ENCODE measurements at places on chromosomes 6 and 20. TPM values are rescaled to one million over a fixed set of nuclear protein-coding genes. Genes with fewer than 3 reads are reported as not detected.

The SLC2A4RG gene
- total RNA-seq = 49.9 TPM

The BACH2 gene
- total RNA-seq = 22.2 TPM

The GTSF1L gene
- not detected for total RNA-seq

The ZNF831 gene
- 0.57 TPM for total RNA-seq

The ASIP gene
- not detected for total RNA-seq

The MUC21 gene
- not detected for total RNA-seq

The LST1 gene
- total RNA-seq = 24.6 TPM

The HAO1 gene
- total RNA-seq = not detected

The GRM4 gene
- not detected for total RNA-seq

The GSTA2 gene
- not detected for total RNA-seq

The SYNDIG1 gene
- total RNA-seq = 6.2 TPM

The HLA-DRA gene
- 605 TPM for total RNA-seq

The PHACTR3 gene
- 0.16 TPM for total RNA-seq

The GPLD1 gene
- 7.3 TPM for total RNA-seq

The CST2 gene
- not detected for total RNA-seq

The OTOR gene
- total RNA-seq = not detected

The OPRM1 gene
- total RNA-seq = not detected

The STMN3 gene
- total RNA-seq = 10.5 TPM

The PLCB4 gene
- 18.1 TPM for total RNA-seq

The MEI4 gene
- total RNA-seq = not detected

The ECT2L gene
- 0.30 TPM for total RNA-seq

The LRRN4 gene
- total RNA-seq = not detected

The NT5E gene
- total RNA-seq = 63.2 TPM

The ATP6V1G2 gene
- 1.5 TPM for total RNA-seq

The COL19A1 gene
- total RNA-seq = 0.42 TPM

The WFDC5 gene
- not detected for total RNA-seq

The XKR7 gene
- total RNA-seq = not detected

The CALHM5 gene
- total RNA-seq = 11.5 TPM

The CABLES2 gene
- 3.0 TPM for total RNA-seq

The ULBP1 gene
- total RNA-seq = 0.13 TPM

The IL17A gene
- total RNA-seq = not detected

The HEY2 gene
- total RNA-seq = 19.1 TPM

The NKX2-2 gene
- total RNA-seq = not detected

The DPPA5 gene
- total RNA-seq = not detected

The CARMIL1 gene
- 33.9 TPM for total RNA-seq

The PRR18 gene
- total RNA-seq = not detected

The ZMYND8 gene
- total RNA-seq = 19.1 TPM

The GLP1R gene
- total RNA-seq = not detected

The SIRPG gene
- total RNA-seq = 0.87 TPM

The BPIFB2 gene
- total RNA-seq = not detected

The PKHD1 gene
- not detected for total RNA-seq

All from aorta (tissue), 5 donors.